MCF 10A (cell line): ENCODE measurements at places on chromosomes 2 and 18. TPM values are rescaled to one million over a fixed set of nuclear protein-coding genes. Genes with fewer than 3 reads are reported as not detected.

GRCh38 chr2:204321910-204322751 lies 223.1 kb upstream of the PARD3B start:
- no peak overlapping the region for H3K4me3 ChIP-seq
- no peaks in the 10 kb centered on the region for H3K27me3 ChIP-seq
- H3K4me1 ChIP-seq, result peaks cover 11% of the 10 kb centered on the region
- H3K36me3 ChIP-seq, result no peaks in the 10 kb centered on the region

PROKR1 gene
- total RNA-seq, result not detected in 2 replicates

SYT4 gene
- not detected in 2 replicates for total RNA-seq

GRCh38 chr2:21254170-21254965 lies 130.6 kb downstream of the TDRD15 start:
- H3K27me3 ChIP-seq, result no peaks in the 10 kb centered on the region
- H3K4me3 ChIP-seq, result no peak overlapping the region
- no peaks in the 10 kb centered on the region for H3K36me3 ChIP-seq
- H3K27ac ChIP-seq, result no peak overlapping the region

GRCh38 chr18:60452421-60452820 lies 79.8 kb upstream of the MC4R start:
- no peak overlapping the region for H3K4me3 ChIP-seq
- no peaks in the 10 kb centered on the region for H3K4me1 ChIP-seq
- peaks cover 67% of the 10 kb centered on the region for H3K27me3 ChIP-seq
- DNase-seq, result no peak

DNA sequence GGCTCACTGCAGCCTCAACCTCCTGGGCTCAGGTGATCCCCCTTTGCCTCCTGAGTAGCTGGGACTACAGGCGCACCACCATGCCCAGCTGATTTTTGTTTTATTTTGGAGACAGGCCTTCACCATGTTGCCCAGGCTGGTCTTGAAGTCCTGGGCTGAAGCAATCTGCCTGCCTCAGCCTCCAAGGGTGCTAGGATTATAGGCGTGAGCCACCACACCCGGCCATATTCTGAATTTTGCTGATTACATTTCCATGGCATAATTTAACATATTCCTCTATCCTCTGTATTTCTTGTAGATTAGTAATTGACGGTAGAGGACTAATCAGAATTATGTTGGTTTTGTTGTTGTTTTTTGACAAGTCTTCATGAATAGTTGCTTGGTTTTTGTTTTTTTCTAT lies 50.6 kb downstream of the MEX3C start:
- H3K4me3 ChIP-seq, result no peak overlapping the region
- peaks cover 10% of the 10 kb centered on the region for H3K4me1 ChIP-seq
- H3K27ac ChIP-seq, result no peak overlapping the region
- no peak for DNase-seq

REG3A gene
- total RNA-seq, result not detected in 2 replicates

DNA sequence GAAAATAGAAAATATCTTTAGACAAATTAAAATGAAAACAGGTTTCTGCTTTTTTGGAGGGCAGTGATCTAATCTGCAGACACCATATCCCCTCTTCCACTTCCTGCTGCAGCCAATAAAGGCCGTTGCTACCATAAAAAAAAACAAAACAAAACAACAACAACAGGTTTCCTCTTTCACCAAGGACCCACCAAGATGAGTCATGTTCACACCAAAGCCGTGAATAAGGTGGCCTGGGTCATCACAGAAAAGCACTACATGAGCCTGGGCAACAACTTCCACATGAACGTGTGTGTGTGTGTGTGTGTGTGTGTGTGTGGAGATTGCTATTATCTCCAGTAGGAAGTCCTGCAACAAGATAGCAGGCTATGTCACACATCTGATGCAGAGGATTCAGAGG lies 24.8 kb upstream of the TFCP2L1 start:
- H3K4me1 ChIP-seq, result peaks cover 6% of the 10 kb centered on the region
- no peak overlapping the region for H3K4me3 ChIP-seq
- peaks cover 67% of the 10 kb centered on the region for H3K27me3 ChIP-seq
- no peak for DNase-seq
- H3K36me3 ChIP-seq, result no peaks in the 10 kb centered on the region
- H3K27ac ChIP-seq, result no peak overlapping the region

DNA sequence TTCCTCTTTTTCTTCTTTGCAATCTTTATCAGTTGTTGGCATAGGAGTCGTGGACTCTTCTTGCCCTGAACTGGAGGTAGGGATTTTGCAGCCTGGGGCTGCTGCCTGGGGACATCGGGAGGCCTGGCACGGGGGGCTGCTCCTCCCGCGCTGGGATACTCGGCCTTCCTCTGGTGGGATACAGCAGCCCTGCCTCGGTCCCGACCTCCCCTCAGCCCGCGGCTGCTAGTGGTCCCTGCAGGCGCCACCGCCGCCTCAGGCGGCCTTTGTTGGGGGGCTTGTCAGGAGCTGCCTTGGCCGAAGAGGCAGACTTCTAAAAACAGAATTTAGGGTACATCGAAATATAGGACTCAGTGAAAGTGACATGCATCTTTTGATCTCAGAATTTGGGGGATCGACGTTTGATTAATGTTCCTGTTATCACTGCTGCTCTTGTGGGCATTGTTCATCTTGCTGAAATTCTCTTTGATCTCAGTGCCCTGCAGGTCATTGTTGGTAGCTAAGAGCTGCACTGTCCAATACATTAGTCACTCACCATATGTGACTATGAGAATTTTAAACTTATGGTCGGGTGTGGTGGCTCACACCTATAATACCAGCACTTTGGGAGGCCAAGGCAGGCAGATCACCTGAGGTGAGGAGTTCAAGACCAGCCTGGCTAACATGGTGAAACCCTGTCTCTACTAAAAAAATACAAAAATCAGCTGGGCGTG lies 16.3 kb downstream of the POLR2D start:
- H3K27me3 ChIP-seq, result no peaks in the 10 kb centered on the region
- H3K27ac ChIP-seq, result no peak overlapping the region
- no peaks in the 10 kb centered on the region for H3K4me1 ChIP-seq
- H3K36me3 ChIP-seq, result peaks cover 22% of the 10 kb centered on the region
- no peak for DNase-seq

SCYGR4 gene
- not detected in 2 replicates for total RNA-seq

CKAP2L gene
- 14.7 and 21.6 TPM in 2 replicates for total RNA-seq
